Endothelial cell (in vitro differentiated cells): ENCODE measurements at places on chromosomes 13 and 19. TPM values are rescaled to one million over a fixed set of nuclear protein-coding genes. Genes with fewer than 3 reads are reported as not detected.
A peak's percentile ranks its signal among the peaks of the same experiment; 100 is the strongest.

Gene EIF3K
- total RNA-seq: 469 TPM

DNA sequence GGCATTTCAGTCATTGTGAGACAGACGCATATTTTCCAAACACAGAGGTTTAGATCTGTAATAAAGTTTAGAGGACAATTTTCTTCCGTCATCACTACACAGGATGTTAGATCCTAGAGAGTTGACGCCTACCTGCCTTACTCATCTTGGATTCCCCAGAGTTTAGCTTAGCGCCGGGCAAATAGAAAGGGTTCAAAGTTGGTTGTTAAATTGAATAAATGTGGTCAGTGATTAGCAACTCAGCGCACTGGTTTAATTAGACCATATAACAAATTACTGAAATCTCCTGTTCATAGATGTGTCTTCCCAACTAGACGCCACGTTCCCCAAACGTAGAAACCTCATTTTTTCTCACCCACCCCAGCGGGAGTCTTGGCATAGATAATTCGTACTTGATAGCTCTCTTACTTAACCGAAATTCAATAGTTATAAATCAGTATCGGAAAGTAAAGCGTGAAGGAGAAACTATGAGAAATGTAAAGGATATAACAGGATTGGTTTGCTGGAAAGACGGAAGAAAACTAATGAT lies 726 bp upstream of the UFM1 start:
- H3K4me1 ChIP-seq: peaks cover 24% of the 10 kb centered on the region
- peak overlapping the region; percentile 100 for H3K4me3 ChIP-seq
- H3K36me3 ChIP-seq: peaks cover 9% of the 10 kb centered on the region
- H3K27ac ChIP-seq: peak overlapping the region; percentile 97
- peaks cover 2% of the 10 kb centered on the region for H3K27me3 ChIP-seq

Gene PSG7
- total RNA-seq: not detected

- no peak overlapping the region for H3K27ac ChIP-seq
- H3K4me3 ChIP-seq: no peak overlapping the region
- DNase-seq: no peak
- no peaks in the 10 kb centered on the region for H3K27me3 ChIP-seq
- H3K36me3 ChIP-seq: no peaks in the 10 kb centered on the region
- no peaks in the 10 kb centered on the region for H3K4me1 ChIP-seq
Observed at GRCh38 chr13:22198641-22199217, 527.9 kb downstream of the FGF9 start.

DNA sequence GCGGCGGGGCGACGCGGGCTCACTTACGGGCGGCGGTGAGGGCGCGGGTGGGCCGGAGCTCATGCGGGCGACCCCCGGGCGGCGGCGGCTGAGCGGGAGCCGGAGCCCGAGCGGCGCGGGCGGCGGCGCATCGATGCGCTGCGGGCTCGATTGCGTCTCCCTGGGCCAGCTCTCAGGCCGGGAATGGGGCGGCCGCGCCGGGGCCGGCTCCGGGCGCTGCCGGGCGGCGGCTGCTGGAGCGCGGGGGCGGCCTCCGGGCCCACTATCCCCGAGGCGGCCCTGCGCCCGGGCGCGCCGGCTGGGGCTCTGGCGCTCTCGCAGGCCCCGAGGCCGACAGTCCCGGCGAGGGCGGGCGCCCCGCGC lies 1.4 kb upstream of the TSHZ3 start:
- H3K4me3 ChIP-seq: peak overlapping the region; percentile 97
- no peaks in the 10 kb centered on the region for H3K36me3 ChIP-seq
- no peak overlapping the region for H3K27ac ChIP-seq
- peaks cover 24% of the 10 kb centered on the region for H3K27me3 ChIP-seq
- peak; percentile 66 for DNase-seq
- peaks cover 33% of the 10 kb centered on the region for H3K4me1 ChIP-seq

- no peak overlapping the region for H3K27ac ChIP-seq
- peaks cover 14% of the 10 kb centered on the region for H3K27me3 ChIP-seq
- H3K4me1 ChIP-seq: peaks cover 26% of the 10 kb centered on the region
- peaks cover 15% of the 10 kb centered on the region for H3K36me3 ChIP-seq
- no peak overlapping the region for H3K4me3 ChIP-seq
Observed at GRCh38 chr19:795073-795611, 2.1 kb upstream of the PTBP1 start.

DNA sequence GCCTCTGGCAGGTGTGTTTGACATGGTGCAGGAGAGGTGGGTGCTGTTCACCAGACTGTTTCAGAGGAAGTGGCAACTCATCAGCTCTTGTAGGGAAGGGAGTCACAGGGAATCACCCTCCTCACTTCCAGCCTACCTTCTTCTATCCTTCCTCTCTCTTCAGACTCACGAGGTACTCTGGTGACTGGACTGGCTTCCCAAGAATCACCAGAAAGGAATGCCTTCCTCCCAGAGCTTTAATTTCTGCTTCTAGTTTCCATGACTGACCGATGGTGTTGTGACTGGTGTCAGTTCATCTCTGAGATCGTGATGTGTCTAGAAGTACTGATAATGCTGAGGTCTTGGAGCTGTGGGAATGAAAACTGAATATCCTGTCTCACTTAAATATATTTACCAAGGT lies 247.3 kb downstream of the KCTD12 start:
- H3K27me3 ChIP-seq: no peaks in the 10 kb centered on the region
- no peak for DNase-seq
- H3K4me1 ChIP-seq: peaks cover 4% of the 10 kb centered on the region
- H3K36me3 ChIP-seq: no peaks in the 10 kb centered on the region
- H3K27ac ChIP-seq: no peak overlapping the region

DNA sequence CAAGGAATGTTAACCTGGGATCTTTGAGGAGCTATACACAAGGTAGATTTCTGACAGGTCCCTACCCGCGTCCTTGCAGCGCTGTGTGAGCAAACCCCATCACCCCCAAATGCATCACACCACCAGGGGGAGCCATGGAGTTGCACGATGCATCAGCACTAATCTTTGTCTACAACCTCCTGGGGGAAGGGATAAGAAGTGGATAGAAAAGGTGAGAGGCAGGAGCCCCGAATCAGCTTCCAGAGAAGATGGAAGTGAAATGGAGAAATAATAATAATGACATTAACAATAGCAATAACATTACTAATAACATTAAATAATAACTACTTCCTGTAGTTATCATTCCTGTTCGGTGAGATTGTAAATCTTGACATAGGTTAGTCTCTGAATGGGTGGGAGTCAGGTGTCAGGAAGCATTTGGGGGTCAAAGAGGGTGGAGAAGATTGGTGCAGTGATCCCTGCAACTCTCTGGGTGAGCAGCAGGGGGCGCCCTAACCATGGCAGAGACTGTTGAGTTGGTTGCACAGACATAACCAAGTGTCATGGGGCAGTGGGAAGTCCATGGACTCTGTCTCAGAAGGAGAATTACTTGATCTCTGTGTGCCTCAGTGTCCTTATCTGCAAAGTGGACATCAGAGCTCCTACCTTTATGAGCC lies 16.5 kb downstream of the SIGLEC7 start:
- H3K4me1 ChIP-seq: peaks cover 5% of the 10 kb centered on the region
- peak; percentile 79 for DNase-seq
- peak overlapping the region; percentile 4 for H3K27ac ChIP-seq
- no peaks in the 10 kb centered on the region for H3K27me3 ChIP-seq
- no peaks in the 10 kb centered on the region for H3K36me3 ChIP-seq

- DNase-seq: no peak
- H3K27ac ChIP-seq: no peak overlapping the region
- H3K4me3 ChIP-seq: no peak overlapping the region
- no peaks in the 10 kb centered on the region for H3K36me3 ChIP-seq
- peaks cover 13% of the 10 kb centered on the region for H3K27me3 ChIP-seq
Observed at GRCh38 chr13:49298416-49298815, 50.7 kb downstream of the CDADC1 start.

Gene LRRC4B
- 3.0 TPM for total RNA-seq

Gene OR7D2
- total RNA-seq: not detected
